Body of pancreas (tissue), 4 donors: ENCODE measurements at places on chromosomes 3 and 15. TPM values are rescaled to one million over a fixed set of nuclear protein-coding genes. Genes with fewer than 3 reads are reported as not detected.

DNA sequence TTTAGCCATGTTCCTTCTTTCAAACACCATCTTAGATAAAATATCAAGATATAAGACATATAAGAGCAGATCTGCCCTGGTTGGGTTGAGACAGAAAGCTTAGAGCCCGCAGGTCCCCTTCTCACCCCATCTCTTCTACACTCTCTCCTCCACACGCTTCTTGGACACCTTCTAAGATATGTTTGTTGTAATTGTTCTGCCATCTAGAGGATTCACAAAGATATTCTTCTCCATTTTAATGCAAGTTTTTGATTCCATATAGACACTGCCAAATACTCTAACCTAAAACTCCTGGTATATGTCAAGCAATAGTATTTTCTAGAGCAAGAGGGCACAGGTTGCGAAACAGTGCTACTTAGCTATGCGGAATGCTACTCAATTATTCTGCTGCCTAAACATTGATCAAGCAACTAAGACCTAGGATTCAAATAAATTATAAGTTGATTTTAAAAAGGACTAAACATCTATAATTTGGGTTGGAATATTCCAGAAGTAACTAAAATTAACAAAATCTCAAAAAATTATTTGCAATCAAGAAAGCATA is 6.8 kb downstream of the CHRM5 start:
- DNase-seq: no peak
- no peak overlapping the region for H3K4me3 ChIP-seq
- no peaks in the 10 kb centered on the region for H3K36me3 ChIP-seq
- no peaks in the 10 kb centered on the region for H3K4me1 ChIP-seq
- no peaks in the 10 kb centered on the region for H3K27me3 ChIP-seq

GRCh38 chr3:36229496-36229895 is 150.8 kb upstream of the STAC start:
- no peak for DNase-seq
- H3K4me1 ChIP-seq: no peaks in the 10 kb centered on the region
- no peak overlapping the region for H3K27ac ChIP-seq
- no peaks in the 10 kb centered on the region for H3K36me3 ChIP-seq

The TMEM62 gene
- 71.9 TPM for total RNA-seq

The LRRC58 gene
- 20.2 TPM for total RNA-seq

The VPS18 gene
- 14.8 TPM for total RNA-seq

GRCh38 chr15:90042766-90043529 is 41.8 kb downstream of the ZNF710 start:
- H3K27ac ChIP-seq: no peak overlapping the region
- H3K4me1 ChIP-seq: peaks cover 60% of the 10 kb centered on the region
- DNase-seq: no peak
- H3K36me3 ChIP-seq: no peaks in the 10 kb centered on the region

DNA sequence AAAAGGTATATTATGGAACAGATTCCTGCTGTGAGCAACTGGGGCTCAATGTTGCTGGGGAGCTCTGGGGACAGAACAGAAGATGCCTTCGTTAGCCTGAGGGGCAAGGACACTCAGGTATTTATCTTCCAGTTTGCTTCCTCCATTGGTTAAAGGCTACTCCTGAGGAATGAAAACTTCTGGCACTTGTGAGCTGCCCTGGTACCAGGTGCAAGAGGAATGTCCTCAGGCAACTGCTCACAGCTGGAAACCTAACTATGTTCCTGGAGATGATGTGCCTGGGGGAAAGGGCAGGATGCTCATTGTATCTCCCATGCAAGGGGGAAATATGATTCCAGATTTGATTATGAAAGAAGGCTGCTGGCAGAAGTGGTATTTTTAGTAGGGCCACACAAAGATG is 54.0 kb upstream of the BBX start:
- H3K27ac ChIP-seq: no peak overlapping the region
- no peak overlapping the region for H3K4me3 ChIP-seq
- no peaks in the 10 kb centered on the region for H3K27me3 ChIP-seq
- DNase-seq: no peak
- H3K36me3 ChIP-seq: no peaks in the 10 kb centered on the region
- no peaks in the 10 kb centered on the region for H3K4me1 ChIP-seq

DNA sequence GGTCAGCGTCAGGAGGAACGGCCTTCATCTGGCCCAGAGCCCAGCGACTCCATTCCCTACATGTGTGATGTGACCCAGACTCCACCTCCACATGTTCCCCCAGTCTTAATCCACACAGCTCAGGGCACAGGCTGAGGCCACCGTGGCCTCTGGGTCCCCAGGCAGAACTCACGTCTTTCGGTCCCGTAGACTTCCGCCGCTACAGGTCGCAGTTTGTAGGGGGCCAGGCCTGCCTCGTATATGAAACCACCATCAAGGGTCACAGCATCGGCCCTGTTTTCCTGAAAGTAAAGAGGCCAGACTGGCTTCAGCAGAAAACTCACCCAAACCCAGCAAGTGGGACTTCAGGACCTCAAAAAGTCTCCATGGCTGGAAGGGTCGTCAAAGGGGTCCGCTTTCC is 8.6 kb downstream of the LTF start:
- DNase-seq: no peak
- H3K27me3 ChIP-seq: no peaks in the 10 kb centered on the region
- H3K27ac ChIP-seq: no peak overlapping the region
- H3K4me3 ChIP-seq: no peak overlapping the region

The MASP1 gene
- total RNA-seq: not detected

The CSK gene
- 11.2 TPM for total RNA-seq

- no peak overlapping the region for H3K27ac ChIP-seq
- no peaks in the 10 kb centered on the region for H3K4me1 ChIP-seq
- DNase-seq: no peak
- H3K36me3 ChIP-seq: no peaks in the 10 kb centered on the region
- no peaks in the 10 kb centered on the region for H3K27me3 ChIP-seq
Observed at GRCh38 chr15:74343797-74344127, 23.7 kb downstream of the CYP11A1 start.

- no peak overlapping the region for H3K27ac ChIP-seq
- no peaks in the 10 kb centered on the region for H3K27me3 ChIP-seq
- no peaks in the 10 kb centered on the region for H3K36me3 ChIP-seq
- H3K4me1 ChIP-seq: peaks cover 4% of the 10 kb centered on the region
Observed at GRCh38 chr15:66730168-66731021, 28.4 kb downstream of the SMAD6 start.

GRCh38 chr15:31262901-31263671 is 63.5 kb upstream of the KLF13 start:
- peaks cover 31% of the 10 kb centered on the region for H3K4me1 ChIP-seq
- DNase-seq: no peak
- no peak overlapping the region for H3K4me3 ChIP-seq
- no peaks in the 10 kb centered on the region for H3K27me3 ChIP-seq
- no peaks in the 10 kb centered on the region for H3K36me3 ChIP-seq

GRCh38 chr3:66499881-66500575 is 794 bp downstream of the LRIG1 start:
- H3K27ac ChIP-seq: peak overlapping the region; percentile 85
- H3K4me1 ChIP-seq: peaks cover 77% of the 10 kb centered on the region
- H3K27me3 ChIP-seq: no peaks in the 10 kb centered on the region
- DNase-seq: peak; percentile 44
- H3K36me3 ChIP-seq: no peaks in the 10 kb centered on the region
- H3K4me3 ChIP-seq: peak overlapping the region; percentile 90

The ATP13A5 gene
- not detected for total RNA-seq

- no peaks in the 10 kb centered on the region for H3K36me3 ChIP-seq
- H3K27ac ChIP-seq: no peak overlapping the region
- peaks cover under 1% of the 10 kb centered on the region for H3K4me1 ChIP-seq
- no peaks in the 10 kb centered on the region for H3K27me3 ChIP-seq
Observed at GRCh38 chr3:124966521-124967445, 32.2 kb upstream of the MUC13 start.

The PIGX gene
- 41.5 TPM for total RNA-seq

The STAB1 gene
- total RNA-seq: 50.4 TPM

DNA sequence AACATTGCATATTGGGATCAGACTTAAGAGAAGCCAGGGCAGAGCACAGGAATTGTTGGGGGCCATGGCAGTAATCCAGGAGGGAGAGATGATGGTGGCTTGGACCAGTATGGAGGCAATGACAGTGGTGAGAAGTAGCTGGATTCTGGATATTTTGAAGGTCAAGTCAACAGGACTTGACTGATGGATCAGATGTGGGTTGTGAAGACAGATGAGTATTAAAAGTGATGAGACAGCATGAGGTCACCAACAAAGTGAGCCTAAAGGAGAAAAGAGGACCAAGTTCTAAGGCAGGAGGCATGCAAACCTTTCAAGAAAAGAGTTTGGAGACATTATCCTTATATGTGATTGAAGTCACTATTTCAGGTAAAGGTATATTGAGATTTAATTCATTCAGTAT is 56.6 kb upstream of the TIPARP start:
- no peak overlapping the region for H3K4me3 ChIP-seq
- no peaks in the 10 kb centered on the region for H3K27me3 ChIP-seq
- DNase-seq: no peak

GRCh38 chr3:146889626-146890025 is 284.5 kb upstream of the PLSCR5 start:
- no peaks in the 10 kb centered on the region for H3K36me3 ChIP-seq
- no peak overlapping the region for H3K4me3 ChIP-seq
- H3K27me3 ChIP-seq: no peaks in the 10 kb centered on the region
- no peak overlapping the region for H3K27ac ChIP-seq

- no peak overlapping the region for H3K4me3 ChIP-seq
- H3K36me3 ChIP-seq: no peaks in the 10 kb centered on the region
- DNase-seq: no peak
- H3K4me1 ChIP-seq: no peaks in the 10 kb centered on the region
Observed at GRCh38 chr3:8969241-8969640, 6.0 kb upstream of the RAD18 start.

The DYNLT2B gene
- 8.3 TPM for total RNA-seq

- no peak for DNase-seq
- no peaks in the 10 kb centered on the region for H3K27me3 ChIP-seq
- H3K27ac ChIP-seq: no peak overlapping the region
- H3K4me1 ChIP-seq: peaks cover 21% of the 10 kb centered on the region
- H3K4me3 ChIP-seq: no peak overlapping the region
Observed at GRCh38 chr3:136247855-136248590, 2.1 kb upstream of the PCCB start.

The UQCRC1 gene
- total RNA-seq: 92.9 TPM

- H3K36me3 ChIP-seq: no peaks in the 10 kb centered on the region
- H3K4me1 ChIP-seq: no peaks in the 10 kb centered on the region
- no peaks in the 10 kb centered on the region for H3K27me3 ChIP-seq
- peak; percentile 58 for DNase-seq
- no peak overlapping the region for H3K4me3 ChIP-seq
- H3K27ac ChIP-seq: no peak overlapping the region
Observed at GRCh38 chr3:194730365-194730764, 44.7 kb downstream of the FAM43A start.

DNA sequence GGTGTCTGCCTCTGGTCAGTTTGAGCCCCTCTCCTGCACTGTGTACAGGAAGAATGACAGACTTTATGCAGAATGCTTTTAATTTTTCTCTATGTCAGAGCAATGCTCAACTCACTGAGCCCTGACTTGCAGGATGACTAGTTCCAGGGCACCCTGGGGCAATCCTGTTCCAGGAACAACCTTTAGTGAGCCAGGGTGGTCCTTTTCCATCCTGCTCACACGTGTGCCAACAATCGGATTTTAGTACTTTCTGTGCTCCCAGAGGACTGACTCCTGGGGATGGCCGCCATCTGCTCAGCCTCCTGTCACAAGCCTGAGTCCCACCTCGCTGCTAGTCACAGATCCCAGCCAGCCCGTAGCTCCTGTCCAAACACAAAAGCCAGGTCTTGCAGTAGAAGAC is 48.2 kb upstream of the ALDH1A3 start:
- no peaks in the 10 kb centered on the region for H3K36me3 ChIP-seq
- no peak overlapping the region for H3K4me3 ChIP-seq
- no peak overlapping the region for H3K27ac ChIP-seq
- H3K27me3 ChIP-seq: no peaks in the 10 kb centered on the region
- no peak for DNase-seq

The PLA1A gene
- total RNA-seq: 4.4 TPM

DNA sequence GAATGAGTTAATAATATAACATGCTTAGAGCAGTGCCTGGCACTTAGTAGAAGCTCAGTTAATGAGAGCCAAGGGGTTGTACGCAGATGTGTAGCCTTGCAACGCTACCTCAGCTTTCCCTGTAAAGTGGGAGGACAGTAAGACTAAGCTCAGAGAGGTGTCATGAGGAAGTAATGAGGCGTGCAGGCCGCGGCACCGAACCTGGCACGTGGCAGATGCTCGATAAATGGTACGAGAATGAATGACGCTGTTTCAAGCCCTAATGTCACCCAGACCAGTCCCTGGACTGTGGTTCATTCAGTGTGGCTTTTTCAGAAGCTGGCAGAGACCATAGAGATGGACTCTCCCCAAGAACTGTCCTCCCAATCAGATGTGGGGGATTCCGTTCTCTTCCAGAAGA is 21.2 kb downstream of the GRIP2 start:
- no peak overlapping the region for H3K4me3 ChIP-seq
- no peaks in the 10 kb centered on the region for H3K36me3 ChIP-seq
- no peaks in the 10 kb centered on the region for H3K27me3 ChIP-seq
- no peak overlapping the region for H3K27ac ChIP-seq

DNA sequence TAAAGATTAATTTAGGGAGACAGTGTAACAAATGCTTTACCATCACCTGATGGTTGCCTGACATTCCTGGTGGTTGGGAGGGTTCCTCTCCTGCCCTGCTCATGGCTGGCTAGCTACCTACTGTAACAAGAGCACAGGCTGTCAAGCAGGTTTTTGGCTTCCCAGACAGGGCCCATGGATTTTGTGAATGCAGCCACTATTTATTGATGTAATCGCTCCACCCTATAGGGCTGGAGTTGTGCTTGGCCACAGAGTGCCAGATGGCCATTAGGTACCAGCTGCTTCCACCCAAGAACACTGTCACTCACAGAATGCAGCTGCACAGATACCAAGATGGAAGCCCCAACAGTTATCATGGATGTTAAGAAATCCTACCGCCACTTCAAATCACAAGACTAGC is 31.0 kb upstream of the KLHL25 start:
- H3K4me3 ChIP-seq: no peak overlapping the region
- no peak for DNase-seq
- no peaks in the 10 kb centered on the region for H3K27me3 ChIP-seq
- no peaks in the 10 kb centered on the region for H3K4me1 ChIP-seq
- H3K27ac ChIP-seq: no peak overlapping the region

DNA sequence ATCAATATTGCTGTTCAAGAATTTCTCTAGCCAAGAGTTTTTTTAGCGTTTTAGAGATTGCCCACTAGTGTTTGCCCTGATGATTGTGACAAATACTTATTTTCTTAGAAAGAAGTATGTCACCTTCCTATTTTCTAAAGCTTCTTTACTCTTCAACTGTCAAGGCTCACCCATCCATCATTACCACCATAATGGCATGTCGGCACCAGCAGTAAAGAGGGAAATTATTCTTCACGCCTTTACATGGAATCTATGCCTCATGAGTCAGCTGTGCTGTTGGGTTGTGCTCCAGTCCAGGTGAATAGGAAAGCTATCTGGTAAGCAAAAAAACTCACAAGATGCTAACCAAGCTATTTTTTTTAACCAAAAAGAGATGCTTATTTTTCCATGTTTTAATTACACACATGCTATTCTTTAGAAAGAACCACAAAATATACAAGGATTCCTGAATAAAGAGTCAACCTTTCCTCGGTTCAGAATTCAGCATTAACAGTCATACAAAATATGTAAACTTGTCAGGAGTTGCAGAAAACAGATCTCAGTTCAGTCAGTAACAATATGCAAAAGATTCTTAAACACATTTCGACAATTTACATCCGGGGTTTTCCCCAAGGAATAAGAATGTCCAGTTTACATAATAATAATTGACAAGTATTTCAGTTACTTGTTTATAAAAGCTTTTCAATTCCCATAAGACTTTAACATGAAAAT is 128.0 kb downstream of the ATP8B4 start:
- no peak overlapping the region for H3K4me3 ChIP-seq
- H3K36me3 ChIP-seq: no peaks in the 10 kb centered on the region
- H3K4me1 ChIP-seq: peaks cover 6% of the 10 kb centered on the region
- no peaks in the 10 kb centered on the region for H3K27me3 ChIP-seq
